Stimulated activated CD4-positive, alpha-beta T cell treated with anti-CD3 and anti-CD28 coated beads, Interleukin-4, amount 100 ng/mL, for 1 hour (primary cell): ENCODE measurements at places on chromosomes 5 and 9.

GRCh38 chr5:160088805-160089204, 30.4 kb downstream of the PWWP2A start:
- DNase-seq: no peak

DNA sequence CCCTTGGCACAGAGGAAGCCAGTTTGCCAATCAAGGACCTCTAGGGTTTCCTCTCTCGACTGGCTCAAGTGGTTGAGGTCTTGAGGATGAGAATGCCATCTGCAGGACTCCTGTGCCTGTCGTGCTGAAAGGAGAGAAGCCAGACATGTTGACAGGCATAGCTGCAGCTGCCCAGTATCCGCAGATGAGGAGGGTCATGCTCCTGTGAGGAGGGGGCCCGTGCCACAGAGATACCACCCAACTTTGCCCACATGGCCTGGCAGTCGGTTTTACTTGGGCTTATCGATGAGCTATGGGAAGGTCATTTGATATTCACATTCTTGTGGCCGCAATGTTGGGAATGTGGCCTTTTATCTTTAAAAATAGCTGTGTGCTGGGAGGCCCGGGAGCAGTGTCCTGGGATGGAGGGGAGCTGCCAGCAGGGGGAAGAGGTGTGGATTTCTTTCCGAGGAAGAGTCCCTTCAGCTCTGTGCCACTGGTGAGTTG, 17.4 kb downstream of the FRMPD1 start:
- no peak for DNase-seq

GRCh38 chr5:27403243-27403882, 365.0 kb upstream of the CDH9 start:
- no peak for DNase-seq

DNA sequence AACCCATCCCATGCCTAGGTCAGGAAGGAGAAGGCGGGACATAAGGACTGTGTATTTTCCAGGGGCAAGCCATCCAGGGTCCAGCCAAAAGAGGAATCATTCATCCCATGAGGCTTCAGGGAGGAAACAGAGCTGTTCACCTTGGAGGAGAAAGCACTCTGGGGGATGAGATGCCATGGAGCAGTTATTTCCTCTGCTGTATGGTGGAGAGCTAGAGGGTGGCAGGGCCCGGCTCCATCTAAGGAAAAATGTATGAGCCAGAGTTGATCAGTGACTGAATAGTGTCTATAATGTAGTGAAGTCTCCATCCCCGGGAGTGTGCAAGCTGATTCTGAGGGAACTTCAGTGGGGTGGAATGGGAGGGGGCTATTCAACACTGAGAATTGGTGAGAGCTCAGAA, 8.0 kb downstream of the ENHO start:
- no peak for DNase-seq

GRCh38 chr5:169204788-169205400, 96.0 kb downstream of the SLIT3 start:
- DNase-seq: no peak

GRCh38 chr5:74630453-74631066, 10.0 kb downstream of the ENC1 start:
- no peak for DNase-seq

- DNase-seq: no peak
Measured at GRCh38 chr9:105236261-105236660, 8.2 kb upstream of the SLC44A1 start.

DNA sequence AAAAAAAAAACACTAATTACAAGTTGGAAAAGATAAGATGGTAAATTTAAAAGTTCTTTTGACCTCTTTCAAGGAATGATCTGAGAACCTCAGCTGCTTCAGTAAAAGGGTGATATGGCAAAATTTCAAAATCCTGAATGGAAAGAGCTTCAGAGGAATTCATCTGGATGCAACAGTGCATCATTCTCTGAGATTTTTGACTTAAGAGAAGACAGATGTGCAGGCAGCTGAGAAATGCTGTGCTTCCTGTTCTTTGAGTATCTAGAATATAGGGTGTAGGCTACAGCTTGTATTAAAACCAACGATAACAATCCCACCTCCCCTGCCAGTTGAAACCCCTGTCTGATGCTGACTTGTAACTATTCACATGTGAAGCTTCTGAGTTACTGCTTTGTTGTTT, 6.2 kb downstream of the FRMPD1 start:
- DNase-seq: no peak

DNA sequence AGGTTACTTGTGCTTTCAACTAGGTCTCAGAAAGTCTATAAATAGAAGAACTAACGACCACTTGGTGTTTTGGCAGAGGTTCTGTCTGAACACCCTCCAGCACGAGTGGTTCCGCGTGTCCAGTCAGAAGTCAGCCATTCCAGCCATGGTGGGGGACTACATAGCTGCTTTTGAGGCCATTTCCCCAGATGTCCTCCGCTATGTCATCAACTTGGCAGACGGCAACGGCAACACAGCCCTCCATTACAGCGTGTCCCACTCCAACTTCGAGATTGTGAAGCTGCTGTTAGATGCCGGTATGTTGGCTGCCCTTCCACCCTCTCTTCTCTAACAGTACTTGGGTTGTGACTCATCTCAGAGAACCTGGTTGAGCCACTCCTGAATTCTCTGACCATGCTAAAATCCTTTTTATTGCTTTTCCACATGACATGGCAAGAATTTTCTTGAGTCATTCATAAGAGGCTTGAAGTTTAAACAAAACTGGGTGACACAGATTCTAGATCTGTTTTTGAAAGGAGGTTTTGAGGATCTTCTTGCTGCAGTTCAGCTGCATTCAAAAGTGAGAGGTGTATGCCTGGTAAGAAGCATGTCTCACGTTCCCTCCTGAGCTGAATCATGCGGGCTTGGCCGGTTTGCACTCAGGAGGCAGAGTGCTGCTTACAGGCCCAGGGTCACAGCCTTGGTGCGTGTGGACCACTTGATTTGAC, 103.1 kb upstream of the DMRT1 start:
- no peak for DNase-seq

GRCh38 chr5:176732736-176733405, 77.5 kb upstream of the UNC5A start:
- no peak for DNase-seq

GRCh38 chr5:123441408-123441807, 18.2 kb upstream of the CEP120 start:
- peak; percentile 22 for DNase-seq

- DNase-seq: no peak
Measured at GRCh38 chr9:98442114-98442513, 186.7 kb upstream of the TBC1D2 start.

GRCh38 chr5:125011419-125011818, 265.0 kb upstream of the ZNF608 start:
- DNase-seq: no peak

DNA sequence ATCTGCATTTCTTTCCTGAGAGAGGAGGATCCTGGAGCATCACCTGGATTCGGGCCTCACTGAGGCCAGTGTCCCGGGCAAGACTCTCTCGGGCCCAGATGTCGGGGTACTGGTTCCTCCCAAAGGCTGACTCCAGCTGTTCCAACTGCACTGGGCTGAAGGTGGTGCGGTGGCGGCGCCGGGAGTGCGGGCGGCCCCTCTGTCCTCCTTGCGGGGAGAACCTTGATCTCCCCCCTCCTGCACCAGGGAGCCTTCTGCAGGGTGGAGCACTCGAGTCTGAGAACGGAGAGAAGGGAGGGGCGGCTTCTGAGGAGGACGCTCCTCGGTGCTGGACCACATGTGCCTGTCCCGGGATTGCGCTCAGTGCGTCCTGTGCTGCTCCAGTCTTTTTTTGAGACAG, 2.0 kb downstream of the PROP1 start:
- no peak for DNase-seq

- DNase-seq: no peak
Measured at GRCh38 chr5:64462391-64462790, 43.4 kb upstream of the RGS7BP start.

GRCh38 chr9:79221084-79221483, 350.7 kb upstream of the TLE4 start:
- no peak for DNase-seq

GRCh38 chr9:114384836-114385396, 2.9 kb downstream of the AKNA start:
- no peak for DNase-seq

GRCh38 chr5:71651579-71651978, 64.4 kb downstream of the MCCC2 start:
- DNase-seq: peak; percentile 46

- no peak for DNase-seq
Measured at GRCh38 chr5:139949710-139950109, 93.4 kb downstream of the NRG2 start.

GRCh38 chr9:750249-750967, 91.1 kb upstream of the DMRT1 start:
- DNase-seq: no peak

GRCh38 chr9:137029058-137029936, 1.3 kb upstream of the ABCA2 start:
- DNase-seq: peak; percentile 75

DNA sequence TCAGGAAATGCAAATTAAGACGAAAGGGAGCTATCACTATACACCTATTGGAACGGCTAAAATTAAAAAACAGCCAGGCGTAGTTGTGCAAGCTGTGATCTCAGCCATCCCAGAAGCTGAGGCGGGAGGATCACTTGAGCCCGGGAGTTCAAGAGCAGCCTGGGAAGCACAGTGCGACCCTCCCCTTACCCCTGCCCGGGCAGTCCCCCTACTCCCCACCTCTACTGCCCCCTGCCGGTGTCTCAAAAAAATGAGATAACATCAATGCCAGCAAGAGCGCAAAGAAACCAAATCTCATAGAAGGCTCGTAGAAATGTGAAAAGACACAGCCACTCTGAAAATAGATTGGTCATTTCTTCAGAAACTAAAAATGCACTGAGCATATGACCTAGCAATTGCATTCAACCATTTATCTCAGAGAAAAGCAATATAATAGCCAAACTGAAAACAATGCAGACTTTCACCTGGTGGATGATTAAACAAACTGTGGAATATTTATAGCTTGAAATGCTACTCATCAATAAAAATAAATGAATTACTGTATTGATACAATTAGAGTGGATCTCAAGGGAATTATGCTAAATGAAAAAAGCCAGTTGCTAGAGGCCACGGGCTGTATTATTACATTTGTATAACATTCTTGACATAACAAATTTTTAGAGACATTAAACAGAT, 20.6 kb downstream of the OR2V2 start:
- DNase-seq: no peak

DNA sequence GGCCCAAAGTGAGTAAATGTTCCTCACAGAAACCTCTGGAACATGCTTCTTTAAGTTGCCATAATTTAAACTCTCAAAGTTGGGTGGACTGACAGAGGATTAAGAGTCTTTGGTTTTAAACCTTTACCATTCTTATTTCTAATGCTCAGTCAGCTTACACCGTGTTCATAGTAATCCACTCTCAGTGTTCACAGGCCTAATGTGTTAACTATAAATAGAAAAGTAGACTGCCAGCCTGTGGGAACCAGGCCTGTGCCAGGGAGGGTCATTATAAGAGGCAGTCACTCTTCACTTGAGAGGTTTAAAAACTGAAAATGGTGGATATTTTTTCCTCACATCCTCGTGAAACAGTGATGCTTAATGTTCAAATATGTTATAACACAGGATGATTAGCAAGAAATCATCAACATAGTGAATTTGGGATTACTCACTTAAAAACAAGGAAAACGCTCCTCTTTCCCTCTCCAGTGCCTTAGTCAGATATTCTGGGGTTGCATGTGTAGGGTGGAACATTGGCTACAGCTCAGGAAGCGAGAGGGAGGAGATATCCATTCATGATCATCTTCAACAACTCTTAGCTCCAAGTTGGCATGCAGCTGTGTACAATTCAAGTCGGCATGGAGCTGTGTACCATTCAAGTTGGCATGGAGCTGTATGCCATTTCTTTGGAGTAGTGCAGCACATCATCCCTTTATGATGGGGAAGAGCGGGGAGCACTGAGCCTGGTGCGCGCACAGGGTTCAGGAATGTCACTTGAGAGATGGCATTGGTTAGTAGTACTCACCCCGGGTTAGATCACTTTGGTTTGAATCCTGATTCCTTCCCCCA, 65.8 kb downstream of the KIAA1958 start:
- no peak for DNase-seq

DNA sequence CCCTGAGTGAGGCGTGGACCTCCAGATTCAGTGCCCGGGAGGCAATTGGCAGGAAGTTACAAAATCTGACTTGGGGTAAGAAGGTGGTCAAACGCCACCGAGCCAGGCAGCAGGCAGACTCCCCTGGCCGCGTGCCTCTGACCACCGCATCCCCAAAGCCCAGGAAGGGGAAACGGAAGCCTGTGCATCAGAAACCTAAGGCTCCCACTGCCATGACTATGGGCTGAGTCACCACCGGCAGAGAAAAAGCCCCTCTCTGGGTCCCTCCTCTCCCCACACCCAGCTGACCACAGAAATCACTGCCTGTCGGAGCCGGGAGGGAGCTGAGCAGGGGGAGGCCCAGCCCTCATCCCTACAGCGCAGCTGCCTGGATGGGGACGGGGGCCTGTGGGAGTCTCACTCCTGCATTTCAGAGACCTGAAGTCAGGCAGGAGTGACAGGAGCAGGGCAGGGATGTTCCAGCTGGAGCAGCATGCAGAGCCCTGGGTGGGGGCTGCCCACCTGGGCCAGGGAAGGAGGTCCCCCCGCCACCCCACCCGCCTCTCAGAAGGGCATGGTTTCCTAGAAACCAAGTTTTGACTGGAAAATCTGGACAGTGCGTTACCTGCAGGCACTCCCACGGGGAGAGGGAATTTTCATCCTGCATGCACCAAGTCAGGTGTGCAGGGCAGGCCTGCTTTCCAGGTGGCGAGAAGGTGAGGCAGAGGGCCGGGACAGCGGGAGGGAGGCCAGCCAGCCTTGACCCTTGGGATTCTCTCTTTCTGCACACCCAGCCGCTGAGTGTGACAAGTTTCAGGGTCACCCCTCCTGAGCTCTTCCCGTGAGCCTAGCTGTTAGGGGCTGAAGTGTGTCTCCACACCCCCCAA, 68.2 kb downstream of the LRSAM1 start:
- DNase-seq: peak; percentile 11

- no peak for DNase-seq
Measured at GRCh38 chr9:122190597-122191381, 31.1 kb downstream of the MORN5 start.

DNA sequence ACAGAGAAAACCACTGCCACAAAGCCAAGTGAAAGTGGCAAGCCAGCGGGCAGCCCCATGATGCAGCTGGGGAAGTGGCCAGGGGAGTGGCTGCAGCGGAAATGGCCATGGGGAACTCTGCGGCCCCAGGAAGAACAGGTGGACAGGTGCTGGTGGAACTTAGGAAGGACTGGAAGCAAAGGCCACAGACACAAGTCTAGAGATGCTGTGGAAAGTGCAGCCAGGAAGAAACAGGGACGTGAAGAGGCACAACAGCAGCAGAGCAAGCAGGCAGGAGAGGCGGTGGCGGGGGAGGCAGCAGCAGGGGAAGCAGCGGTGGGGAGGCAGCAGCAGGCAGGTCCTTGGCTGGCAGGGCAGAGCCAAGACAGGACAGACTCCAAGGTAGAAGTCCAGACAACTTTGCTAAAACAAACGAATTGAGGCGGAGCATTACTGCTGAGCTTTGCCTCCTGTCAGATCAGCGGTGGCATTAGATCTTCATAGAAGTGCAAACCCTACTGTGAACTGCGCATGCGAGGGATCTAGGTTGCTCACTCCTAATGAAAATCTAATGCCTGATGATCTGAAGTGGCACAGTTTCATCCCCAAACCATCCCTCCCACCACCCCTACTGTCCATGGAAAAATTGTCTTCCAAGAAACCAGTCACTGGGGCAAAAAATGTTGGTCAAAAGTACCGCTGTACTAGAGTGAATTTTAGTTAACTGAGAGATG, 11.8 kb downstream of the SURF6 start:
- DNase-seq: no peak
